ENCODE measurements at places on chromosomes 2 and 18.

DNA sequence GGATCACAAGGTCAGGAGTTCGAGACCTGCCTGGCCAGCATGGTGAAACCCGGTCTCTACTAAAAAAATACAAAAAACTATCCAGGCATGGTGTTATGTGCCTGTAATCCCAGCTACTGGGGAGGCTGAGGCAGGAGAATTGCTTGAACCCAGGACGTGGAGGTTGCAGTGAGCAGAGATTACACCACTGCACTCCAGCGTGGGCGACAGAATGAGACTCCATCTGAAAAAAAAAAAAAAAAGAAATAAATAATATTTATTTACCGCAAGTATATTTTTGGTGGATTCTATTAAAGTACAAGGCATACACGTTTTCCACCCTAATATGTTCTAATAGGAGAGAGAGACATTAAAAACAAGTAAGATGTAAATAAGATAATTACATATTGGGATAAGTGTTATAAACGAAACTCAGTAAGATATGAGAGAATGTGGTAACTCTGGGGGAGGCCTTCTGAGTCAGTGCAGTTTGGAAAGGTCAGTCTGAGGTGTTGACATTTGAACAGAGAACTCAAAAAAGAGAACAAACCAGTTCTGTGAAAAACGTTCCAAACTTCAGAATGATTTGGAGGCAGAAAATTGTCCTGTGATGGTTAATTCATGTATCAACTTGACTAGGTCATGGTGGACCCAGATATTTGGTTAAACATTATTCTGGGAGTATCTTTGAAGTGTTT lies 8.8 kb upstream of the POLI start:
- DNase-seq: no peak

DNA sequence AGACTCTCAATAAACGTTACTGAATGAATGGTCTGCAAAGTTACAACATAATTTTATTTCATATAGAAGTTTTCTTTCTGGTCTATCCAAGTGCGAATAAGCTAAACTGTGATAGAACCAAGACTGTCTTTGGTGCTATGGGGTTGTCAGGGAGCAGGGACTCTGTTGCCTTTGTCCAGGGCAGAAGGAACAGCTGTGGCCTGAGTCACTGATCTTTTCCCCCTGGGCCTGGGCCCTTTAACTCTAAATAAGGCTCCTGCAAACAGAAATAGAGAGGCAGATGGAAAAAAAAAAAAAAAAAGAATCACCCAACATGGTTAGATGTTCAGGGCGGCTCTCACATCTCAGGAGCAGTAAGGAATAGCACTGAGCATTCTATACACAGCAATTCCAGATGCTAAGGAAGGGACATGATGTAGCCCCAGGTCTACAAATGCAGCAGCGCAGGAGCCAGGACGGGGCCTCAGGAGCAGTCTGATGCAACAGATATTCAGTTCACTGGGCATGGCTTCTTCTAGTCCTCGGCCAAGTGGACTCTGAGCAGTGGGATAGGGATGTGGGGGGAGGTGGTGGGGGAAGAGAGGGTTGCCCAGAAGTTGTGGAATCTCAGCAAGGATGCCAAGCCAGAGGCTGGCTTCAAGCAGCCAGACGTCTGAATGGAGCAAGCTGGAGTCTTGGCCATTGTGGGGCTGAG lies 247.1 kb upstream of the SIX2 start:
- no peak for DNase-seq

DNA sequence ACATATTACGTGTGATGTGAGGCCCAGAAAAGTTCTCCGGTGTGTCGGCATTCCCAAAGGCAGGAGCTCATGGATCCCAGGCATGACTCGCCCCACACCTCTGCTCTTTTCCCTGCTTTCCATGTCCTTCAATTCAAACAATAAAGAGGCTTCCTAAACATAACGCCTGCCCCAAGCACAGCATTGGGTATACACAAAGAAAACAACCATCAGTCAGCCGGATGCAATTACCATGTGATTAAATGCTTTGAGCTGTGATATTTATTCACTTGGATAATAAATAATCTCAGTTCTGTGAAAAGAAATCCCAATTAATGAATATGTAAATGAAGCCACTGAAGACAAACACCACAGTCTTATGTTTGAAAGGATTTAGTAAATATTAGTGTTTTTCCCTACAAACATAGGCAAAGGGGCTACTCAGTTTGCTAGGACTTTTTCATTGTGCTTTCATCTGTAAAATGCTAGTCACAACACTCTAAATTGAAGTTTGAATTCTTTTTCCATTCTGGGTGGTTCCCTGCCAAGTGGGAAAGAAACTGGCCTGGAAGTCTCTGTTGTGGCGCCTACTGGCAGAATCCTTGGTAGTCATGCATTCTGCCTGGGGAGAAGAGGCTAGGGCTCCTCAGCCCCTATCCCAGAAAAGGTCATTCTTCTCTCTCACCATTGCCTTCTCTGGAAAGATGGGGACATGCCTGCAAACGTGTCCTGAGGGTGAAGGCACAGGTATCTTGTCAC lies 144.7 kb downstream of the COL6A3 start:
- no peak for DNase-seq

DNA sequence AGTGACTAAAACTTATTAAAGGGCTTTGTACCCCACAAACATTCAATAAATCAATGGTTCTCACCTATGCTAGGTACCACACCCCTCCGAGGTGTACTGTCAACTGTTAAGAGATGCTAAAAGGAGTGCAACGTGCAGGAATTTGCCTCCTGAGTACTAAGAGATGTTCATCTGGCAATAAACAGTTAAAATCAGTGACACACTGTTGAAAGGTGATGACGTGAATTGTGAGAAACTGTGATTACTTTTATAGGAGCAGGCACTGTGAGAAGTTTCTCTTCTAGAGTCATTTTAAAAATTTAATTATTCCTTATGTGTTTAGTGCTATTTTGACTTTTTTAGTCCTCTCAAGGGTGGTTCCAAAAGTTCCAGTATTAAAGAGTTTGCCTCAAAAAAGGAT lies 61.0 kb downstream of the PDE1A start:
- no peak for DNase-seq

DNA sequence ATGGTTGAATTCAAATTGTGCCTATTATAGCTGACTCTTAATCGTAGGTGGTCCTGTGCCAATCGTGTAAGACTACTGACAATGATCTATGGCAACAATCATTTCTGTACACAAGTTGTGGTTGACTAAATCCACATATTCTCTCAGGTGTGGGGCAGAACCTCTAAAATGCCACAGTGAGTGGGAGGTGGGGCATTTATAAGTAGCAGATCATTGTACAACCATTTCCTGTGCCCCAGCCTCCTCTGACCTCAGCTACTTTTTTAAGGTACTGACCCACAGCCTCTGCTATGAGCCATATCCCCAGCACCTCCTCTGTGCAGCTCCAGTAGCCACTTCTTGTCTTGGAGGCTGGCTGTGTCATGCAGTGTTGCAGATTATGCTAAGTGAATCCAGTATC lies 48.6 kb upstream of the RAPH1 start:
- DNase-seq: peak; percentile 25

DNA sequence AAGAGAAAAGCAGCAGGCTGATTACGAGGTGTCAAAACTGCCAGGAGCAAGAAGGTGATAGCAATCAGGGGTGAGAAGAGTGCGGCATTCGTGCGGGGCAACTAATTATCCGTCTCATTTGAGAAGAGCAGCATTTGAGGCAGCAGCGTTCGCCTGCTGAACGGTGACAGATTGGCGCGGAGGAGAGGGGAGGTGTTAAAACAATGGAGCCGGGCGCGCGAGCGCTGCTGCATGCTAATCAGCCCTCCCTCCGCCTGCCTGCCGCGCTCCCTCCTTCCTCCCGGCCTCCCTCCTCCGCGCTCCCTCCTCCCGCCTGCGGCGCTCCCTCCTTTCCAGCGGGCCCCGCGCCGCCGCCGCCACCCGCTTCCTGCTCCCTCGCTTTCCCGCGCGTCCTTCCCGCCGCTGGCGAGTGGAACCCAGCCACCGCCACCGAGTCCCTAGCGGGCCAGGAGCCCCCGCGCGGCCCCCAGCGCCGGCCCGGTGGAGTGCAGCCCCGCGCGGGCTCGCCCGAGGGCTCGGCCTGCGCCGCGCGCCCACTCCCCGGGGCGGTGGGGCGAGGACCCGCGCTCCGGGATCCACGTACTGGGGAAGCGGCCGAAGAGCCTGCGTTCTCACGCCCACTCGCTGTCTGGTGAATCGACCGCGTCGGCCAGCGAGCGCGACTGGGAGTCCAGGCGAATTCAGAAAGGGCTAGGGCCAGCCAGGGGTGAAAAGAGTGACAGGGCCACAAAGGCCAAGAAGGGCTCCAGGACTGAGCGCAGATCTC lies 69.5 kb upstream of the PSMD14 start:
- peak; percentile 68 for DNase-seq

- DNase-seq: no peak
These were observed 259.0 kb downstream of the LRATD1 start for GRCh38 chr2:14891546-14891945.

GRCh38 chr2:24840962-24841945 lies 48.0 kb downstream of the CENPO start:
- DNase-seq: no peak

DNA sequence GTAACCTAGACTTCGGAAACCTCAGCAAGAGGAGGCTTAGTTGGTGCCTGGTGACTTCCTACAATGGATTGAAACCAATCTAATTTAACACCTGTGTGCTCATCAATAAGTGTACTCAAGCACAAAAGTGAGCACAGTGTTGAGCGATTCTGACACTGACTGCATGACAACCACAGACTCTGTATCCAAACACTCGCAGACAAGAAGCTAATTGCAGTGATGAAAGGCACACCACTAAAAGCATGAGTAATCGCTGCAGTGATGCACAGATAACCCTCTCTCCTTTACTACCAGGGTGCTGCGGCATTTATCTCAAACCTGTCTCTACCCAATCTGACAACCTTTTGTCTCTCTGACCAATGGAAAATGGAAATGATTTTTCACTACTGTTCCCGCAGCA lies 168.1 kb downstream of the AFF3 start:
- no peak for DNase-seq

DNA sequence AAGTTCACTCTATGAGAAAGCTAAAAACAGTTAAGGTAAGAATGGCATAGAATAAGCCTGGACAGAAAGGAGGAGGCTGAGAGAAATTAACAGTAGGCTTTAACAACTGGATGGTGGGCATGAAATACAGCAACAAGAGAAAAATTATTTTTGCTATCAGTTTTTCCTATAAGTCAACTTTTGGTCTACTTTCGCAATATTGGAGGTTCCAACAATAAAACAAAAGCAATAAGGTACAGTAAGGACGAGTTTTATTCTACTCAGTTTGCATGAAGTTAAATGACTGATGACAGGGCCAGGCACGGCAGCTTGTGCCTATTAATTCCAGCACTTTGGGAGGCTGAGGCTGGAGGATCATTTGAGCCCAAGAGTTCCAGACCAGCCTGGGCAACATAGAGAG lies 17.3 kb downstream of the RAB1A start:
- no peak for DNase-seq

- no peak for DNase-seq
These were observed 11.4 kb downstream of the ALPG start for GRCh38 chr2:232418056-232418455.

GRCh38 chr2:129068543-129068942 lies 749.9 kb upstream of the HS6ST1 start:
- no peak for DNase-seq

Measured in RPMI8226 (cell line).